CMK (cell line): ENCODE measurements at places on chromosomes 7 and 10.

- no peak for DNase-seq
These were observed 1.7 kb upstream of the TRIP6 start for GRCh38 chr7:100865372-100865911.

- DNase-seq = no peak
These were observed 378.0 kb upstream of the PODXL start for GRCh38 chr7:131934452-131934851.

DNA sequence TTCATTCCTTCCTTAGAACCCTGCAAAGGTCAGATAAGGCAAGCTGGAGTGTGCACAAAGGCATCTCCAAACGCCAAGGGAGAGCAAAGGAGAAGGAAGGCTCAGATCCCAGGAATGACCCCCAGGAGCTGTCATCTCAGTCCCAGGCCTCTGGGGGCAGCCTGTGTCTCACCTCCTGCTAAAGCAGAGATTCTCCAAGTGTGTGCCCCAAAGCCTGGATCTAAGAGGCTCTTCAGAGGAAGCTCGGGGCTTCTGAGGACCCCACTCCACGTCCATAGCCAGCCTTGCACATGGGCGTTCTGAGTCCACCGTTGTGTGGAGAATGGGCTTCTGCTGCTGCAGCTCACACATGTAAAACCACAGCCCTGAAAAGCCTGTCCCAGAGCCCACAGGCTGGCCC, 5.1 kb upstream of the GRID1 start:
- DNase-seq = no peak

DNA sequence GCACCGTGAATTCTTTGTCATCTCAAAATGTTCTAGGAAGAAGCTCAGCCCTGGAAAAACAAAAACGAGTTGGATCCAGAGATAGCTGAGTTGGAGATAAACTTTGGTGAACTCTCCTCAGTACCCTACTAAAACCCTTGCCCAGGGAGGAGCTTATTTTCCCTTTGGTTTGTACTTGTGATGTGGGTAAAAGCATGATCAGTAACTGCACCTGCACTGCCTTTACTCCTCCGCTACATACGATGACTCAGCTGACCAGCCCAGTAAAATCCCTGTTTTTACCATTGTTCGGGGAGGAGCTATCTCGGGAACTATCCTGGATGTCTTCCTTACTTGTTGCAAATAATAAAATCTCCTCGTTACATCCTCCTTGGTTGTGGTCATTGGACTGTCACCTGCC, 359.3 kb downstream of the SH2D4B start:
- DNase-seq = no peak
